PC-3 (cell line): ENCODE measurements at places on chromosomes 7 and 10. TPM values are rescaled to one million over a fixed set of nuclear protein-coding genes. Genes with fewer than 3 reads are reported as not detected.

GRCh38 chr10:104104926-104105325 lies 17.0 kb upstream of the SFR1 start:
- H3K27ac ChIP-seq: peak overlapping the region; percentile 27; the same call in 1 of the 2 replicates
- peak; percentile 81 for DNase-seq
- no peaks in the 10 kb centered on the region for H3K27me3 ChIP-seq
- H3K36me3 ChIP-seq: no peaks in the 10 kb centered on the region
- H3K4me1 ChIP-seq: peaks cover 23% of the 10 kb centered on the region

DNA sequence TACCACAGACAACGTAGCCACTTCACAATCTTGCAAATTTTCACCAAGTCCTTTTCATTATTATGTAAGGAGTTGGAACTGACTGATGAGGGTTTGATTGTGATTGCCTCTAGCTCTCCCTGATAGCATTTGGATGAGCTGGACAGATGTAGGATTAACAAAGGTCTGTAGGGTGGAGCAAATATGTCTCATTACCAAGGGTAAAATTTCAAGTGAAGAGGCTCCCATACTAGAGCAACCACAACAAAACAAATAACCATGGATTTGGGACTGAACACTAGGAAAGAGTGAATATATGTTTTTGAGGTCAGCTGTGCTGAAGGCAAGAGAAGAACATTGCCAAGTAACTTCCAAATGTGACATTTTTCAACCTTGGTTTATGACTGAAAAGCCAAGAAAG lies 281.7 kb downstream of the NEBL start:
- no peak for DNase-seq
- no peak overlapping the region for H3K27ac ChIP-seq
- no peak overlapping the region for H3K4me3 ChIP-seq
- H3K36me3 ChIP-seq: no peaks in the 10 kb centered on the region

Gene WIPF3
- total RNA-seq: 3.3 and 3.4 TPM in 2 replicates

Gene MPP7
- 8.9 and 9.1 TPM in 2 replicates for total RNA-seq

GRCh38 chr7:82376739-82377138 lies 66.8 kb downstream of the CACNA2D1 start:
- H3K4me3 ChIP-seq: no peak overlapping the region
- H3K27ac ChIP-seq: no peak overlapping the region
- peaks cover 30% of the 10 kb centered on the region for H3K27me3 ChIP-seq

- no peaks in the 10 kb centered on the region for H3K4me1 ChIP-seq
- no peaks in the 10 kb centered on the region for H3K27me3 ChIP-seq
- no peak for DNase-seq
- H3K36me3 ChIP-seq: peaks cover 4% of the 10 kb centered on the region; the same call in 1 of the 2 replicates
- H3K27ac ChIP-seq: no peak overlapping the region
Observed at GRCh38 chr7:50594734-50595485, 29.7 kb upstream of the DDC start.

DNA sequence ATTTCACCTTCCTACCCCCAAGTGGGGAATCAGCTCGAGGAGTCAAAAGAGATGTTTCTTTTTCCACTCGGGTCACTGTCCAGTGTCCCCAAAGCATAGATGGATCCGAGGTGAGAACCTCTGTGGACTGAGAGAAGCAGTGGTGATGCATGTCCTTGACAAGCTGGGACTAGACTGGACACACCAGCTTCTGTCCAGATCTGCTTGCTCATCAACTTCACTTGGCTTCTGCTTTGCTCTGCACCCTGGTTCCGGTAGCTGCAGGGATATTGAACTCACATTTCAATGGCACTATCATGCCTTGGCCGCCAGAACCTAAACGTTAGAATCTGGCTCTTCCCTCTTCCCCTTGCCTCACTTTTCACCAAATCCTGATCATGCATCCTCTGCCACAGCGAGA lies 50.3 kb upstream of the CXCL12 start:
- H3K36me3 ChIP-seq: no peaks in the 10 kb centered on the region
- H3K4me3 ChIP-seq: no peak overlapping the region
- no peaks in the 10 kb centered on the region for H3K27me3 ChIP-seq
- DNase-seq: no peak

Gene LRRC4
- total RNA-seq: 0.26 TPM in 1 of 2 replicates, not detected in the other

GRCh38 chr10:23100331-23101030 lies 5.1 kb downstream of the MSRB2 start:
- no peak for DNase-seq
- H3K27me3 ChIP-seq: no peaks in the 10 kb centered on the region
- H3K36me3 ChIP-seq: no peaks in the 10 kb centered on the region
- H3K4me1 ChIP-seq: peaks cover 17% of the 10 kb centered on the region
- H3K4me3 ChIP-seq: no peak overlapping the region

DNA sequence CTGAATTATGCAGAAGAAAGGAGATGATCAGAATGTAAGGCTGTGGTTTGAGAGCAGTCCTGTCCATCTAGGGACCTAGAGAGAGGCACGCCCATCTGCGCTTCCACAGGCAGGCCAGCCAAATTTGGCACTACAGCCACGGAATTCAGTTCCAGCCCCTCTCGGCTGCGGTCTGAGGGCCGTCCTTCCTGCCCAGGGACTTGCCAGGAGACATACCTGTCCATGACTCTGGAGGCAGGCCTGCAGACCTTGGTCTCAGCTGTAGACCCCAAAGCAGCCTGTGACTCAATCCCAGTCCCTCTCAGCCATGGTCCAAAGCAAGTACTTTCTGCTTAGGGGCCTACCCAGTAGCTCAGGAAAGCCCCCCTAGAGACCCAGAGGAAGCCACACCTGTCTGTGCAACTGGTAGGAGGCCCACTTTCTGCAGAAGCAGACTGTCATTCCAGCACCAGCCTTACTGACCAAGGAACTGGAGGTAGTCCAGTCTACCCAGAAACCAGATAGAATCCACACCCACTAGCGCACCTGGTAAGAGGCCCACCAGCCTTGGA lies 720.9 kb downstream of the PARD3 start:
- no peaks in the 10 kb centered on the region for H3K4me1 ChIP-seq
- H3K36me3 ChIP-seq: no peaks in the 10 kb centered on the region; the same call in 1 of the 2 replicates
- no peak for DNase-seq
- H3K27me3 ChIP-seq: no peaks in the 10 kb centered on the region
- H3K27ac ChIP-seq: no peak overlapping the region
- H3K4me3 ChIP-seq: no peak overlapping the region

Gene PUS7
- 22.0 and 37.2 TPM in 2 replicates for total RNA-seq

Gene REEP3
- 63.2 and 75.2 TPM in 2 replicates for total RNA-seq

- no peaks in the 10 kb centered on the region for H3K27me3 ChIP-seq
- no peaks in the 10 kb centered on the region for H3K4me1 ChIP-seq
- no peak overlapping the region for H3K27ac ChIP-seq
- DNase-seq: no peak
- H3K4me3 ChIP-seq: no peak overlapping the region
Observed at GRCh38 chr7:93161181-93161762, 13.1 kb upstream of the SAMD9L start.

DNA sequence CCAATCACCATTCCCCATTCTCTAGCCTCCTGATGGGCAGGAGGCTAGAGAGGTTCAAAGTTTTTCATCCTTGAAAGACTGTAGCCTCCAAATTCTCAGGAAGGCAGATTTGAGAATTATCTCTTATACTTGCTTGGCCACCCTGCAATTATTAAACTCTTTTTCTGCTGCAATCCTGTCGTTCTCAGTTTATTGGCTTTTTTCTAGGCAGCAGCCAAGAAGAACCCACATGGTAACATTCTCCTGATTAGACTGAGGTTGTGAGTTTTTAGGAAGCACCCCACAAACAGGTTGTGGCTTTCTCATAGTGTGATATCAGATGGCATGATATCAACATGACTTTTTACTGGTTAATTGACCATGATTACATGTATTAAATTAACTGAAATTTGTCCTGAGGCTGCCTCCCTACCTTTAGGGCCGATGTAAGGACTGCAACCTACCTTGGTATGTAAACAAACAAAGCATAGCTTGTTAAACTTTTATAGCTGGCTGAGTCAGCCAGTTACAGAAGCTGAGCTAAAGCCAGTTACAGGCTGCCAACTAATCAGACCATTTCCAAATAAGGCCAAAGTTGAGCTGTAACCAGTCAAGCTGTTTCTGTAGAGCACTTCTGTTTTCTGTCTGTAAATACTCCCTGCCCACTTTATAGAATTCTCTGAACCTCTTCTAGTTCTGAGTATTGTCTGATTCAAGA lies 3.2 kb upstream of the ZNF248 start:
- no peaks in the 10 kb centered on the region for H3K27me3 ChIP-seq
- peak overlapping the region; percentile 14 for H3K4me3 ChIP-seq
- H3K4me1 ChIP-seq: peaks cover 31% of the 10 kb centered on the region

Gene PIP
- total RNA-seq: not detected in 2 replicates

GRCh38 chr7:8126601-8127167 lies 135.3 kb downstream of the ICA1 start:
- H3K4me3 ChIP-seq: no peak overlapping the region
- no peak for DNase-seq
- H3K27me3 ChIP-seq: no peaks in the 10 kb centered on the region

GRCh38 chr10:132790934-132791829 lies 5.2 kb upstream of the NKX6-2 start:
- no peak overlapping the region for H3K27ac ChIP-seq
- peaks cover 30% of the 10 kb centered on the region for H3K27me3 ChIP-seq

Gene FOXI2
- total RNA-seq: not detected in 2 replicates

DNA sequence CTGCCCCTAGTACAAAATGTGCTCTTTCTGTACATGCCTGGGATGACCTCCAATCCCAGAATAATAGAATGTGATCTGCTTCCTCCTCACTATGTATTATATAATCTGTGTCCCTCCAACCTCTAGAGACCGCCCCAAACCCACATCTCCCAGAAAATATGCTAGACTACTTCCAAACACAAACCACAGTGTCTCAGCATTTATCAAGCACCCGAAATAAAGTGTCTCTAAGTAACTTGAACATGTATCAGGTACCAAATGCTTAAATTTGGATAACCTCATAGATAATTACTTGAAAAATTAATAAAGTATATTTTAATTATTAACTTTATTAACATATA lies 16.1 kb downstream of the LYZL1 start:
- no peaks in the 10 kb centered on the region for H3K36me3 ChIP-seq
- peaks cover 4% of the 10 kb centered on the region; the same call in 1 of the 2 replicates for H3K4me1 ChIP-seq
- no peak for DNase-seq
- H3K4me3 ChIP-seq: no peak overlapping the region

GRCh38 chr10:69425511-69426298 lies 9.0 kb upstream of the TACR2 start:
- H3K4me1 ChIP-seq: peaks cover 19% of the 10 kb centered on the region
- peak; percentile 89 for DNase-seq
- H3K27ac ChIP-seq: 0 out of 2 replicates have a peak overlapping the region, but pooled peaks have one; percentile 1
- H3K27me3 ChIP-seq: no peaks in the 10 kb centered on the region
- no peaks in the 10 kb centered on the region for H3K36me3 ChIP-seq

GRCh38 chr7:150903606-150904005 lies 51.3 kb downstream of the AOC1 start:
- peaks cover 4% of the 10 kb centered on the region; the same call in 1 of the 2 replicates for H3K27me3 ChIP-seq
- peaks cover 27% of the 10 kb centered on the region for H3K4me1 ChIP-seq
- no peak overlapping the region; the same call in 1 of the 2 replicates for H3K4me3 ChIP-seq
- no peaks in the 10 kb centered on the region for H3K36me3 ChIP-seq
- peak; percentile 87 for DNase-seq

GRCh38 chr7:138602451-138602850 lies 98.7 kb downstream of the SVOPL start:
- no peaks in the 10 kb centered on the region for H3K4me1 ChIP-seq
- H3K4me3 ChIP-seq: no peak overlapping the region
- no peak for DNase-seq
- no peaks in the 10 kb centered on the region for H3K27me3 ChIP-seq
- no peaks in the 10 kb centered on the region for H3K36me3 ChIP-seq

GRCh38 chr7:151051108-151051507 lies 2.8 kb downstream of the ASIC3 start:
- H3K4me3 ChIP-seq: no peak overlapping the region
- H3K27me3 ChIP-seq: no peaks in the 10 kb centered on the region
- no peak for DNase-seq
- no peaks in the 10 kb centered on the region for H3K36me3 ChIP-seq
- H3K4me1 ChIP-seq: peaks cover 12% of the 10 kb centered on the region
- no peak overlapping the region for H3K27ac ChIP-seq

- no peak overlapping the region for H3K4me3 ChIP-seq
- H3K4me1 ChIP-seq: peaks cover 5% of the 10 kb centered on the region; the same call in 1 of the 2 replicates
- no peaks in the 10 kb centered on the region for H3K36me3 ChIP-seq
- DNase-seq: no peak
- H3K27me3 ChIP-seq: no peaks in the 10 kb centered on the region
- no peak overlapping the region for H3K27ac ChIP-seq
Observed at GRCh38 chr10:48451969-48452878, 145.7 kb downstream of the MAPK8 start.

Gene OR2A5
- not detected in 2 replicates for total RNA-seq

Gene FUOM
- total RNA-seq: 33.3 and 40.0 TPM in 2 replicates

Gene UPK3B
- 3.0 and 10.7 TPM in 2 replicates for total RNA-seq

Gene WNT16
- not detected in 2 replicates for total RNA-seq

Gene NCAPG2
- 49.2 and 50.2 TPM in 2 replicates for total RNA-seq

DNA sequence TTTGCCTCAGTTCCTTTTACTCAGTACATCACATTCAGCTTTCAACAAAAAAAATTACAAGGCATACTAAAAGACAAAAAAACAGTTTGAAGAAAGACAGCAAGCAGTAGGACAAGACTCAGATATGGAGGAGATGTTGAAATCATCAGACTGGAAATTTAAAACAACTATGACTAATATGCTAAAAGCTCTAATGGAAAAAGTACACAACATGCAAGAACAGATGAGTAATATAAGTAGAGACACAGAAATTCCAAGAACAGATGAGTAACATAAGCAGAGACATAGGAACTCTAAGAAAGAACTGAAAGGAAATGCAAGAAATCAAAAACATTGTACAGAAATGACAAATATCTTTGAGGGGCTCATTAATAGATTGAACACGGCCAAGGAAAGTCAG lies 402.6 kb downstream of the NEBL start:
- peak; percentile 25 for DNase-seq
- no peak overlapping the region for H3K27ac ChIP-seq
- H3K4me3 ChIP-seq: no peak overlapping the region
